ENCODE measurements at places on chromosomes 11 and 22.

- DNase-seq, result no peak
These were observed 28.2 kb downstream of the SLC22A12 start for GRCh38 chr11:64619196-64619595.

DNA sequence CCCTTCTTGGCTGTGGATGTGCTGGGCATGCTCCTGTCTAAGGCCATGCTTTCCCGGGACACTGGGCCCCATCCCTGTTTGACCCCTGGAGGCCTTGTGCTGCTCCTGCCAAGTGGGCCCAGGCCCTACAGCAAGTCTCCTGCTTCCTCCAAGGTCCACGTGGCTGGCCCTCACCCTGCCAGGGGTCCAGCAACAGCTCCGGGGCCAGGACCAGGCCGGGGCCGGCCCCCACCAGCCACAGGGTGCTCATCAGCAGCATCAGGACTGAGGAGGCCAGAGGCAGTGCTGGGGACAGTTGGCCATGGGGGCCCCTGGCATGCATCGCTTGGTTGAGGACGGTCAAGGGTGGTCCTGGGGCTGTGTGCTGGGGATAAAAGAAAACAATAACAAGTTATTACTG, 2.5 kb downstream of the RHBDD3 start:
- no peak for DNase-seq

- DNase-seq, result no peak
These were observed 117.7 kb upstream of the SORL1-AS1 start for GRCh38 chr11:121570453-121570852.

GRCh38 chr11:72072348-72072747, 8.0 kb downstream of the NUMA1 start:
- no peak for DNase-seq

DNA sequence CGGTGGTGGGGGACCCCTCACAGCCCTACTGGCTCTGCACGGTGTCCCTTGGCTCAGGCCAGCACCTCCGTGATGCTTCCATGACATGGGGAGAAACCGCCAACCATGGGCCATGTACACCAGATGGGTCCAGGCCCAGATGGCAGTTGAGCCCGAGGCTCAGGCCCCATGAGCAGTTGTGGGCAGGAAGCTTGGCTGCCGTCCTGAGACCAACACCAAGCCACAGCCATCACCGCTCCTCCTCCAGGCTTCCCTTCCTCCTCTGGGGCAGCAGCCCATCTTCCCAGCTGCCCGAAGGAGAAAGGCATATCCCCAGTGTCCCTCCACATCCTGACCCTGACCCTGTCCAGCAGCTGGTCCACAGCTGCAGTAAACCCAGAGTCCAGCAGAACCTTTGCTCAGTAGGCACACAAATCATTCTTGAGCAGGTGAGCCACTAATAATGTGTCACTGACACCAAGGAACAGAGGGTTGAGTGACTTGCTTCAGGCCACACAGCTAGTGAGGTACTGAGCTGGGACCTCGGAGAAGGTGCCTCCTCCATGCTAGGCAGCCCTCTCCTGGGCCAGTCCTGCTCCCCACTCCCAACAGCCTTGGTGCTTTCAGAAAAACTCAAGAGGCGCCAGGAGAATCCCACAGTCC, 204.9 kb downstream of the CTTN start:
- no peak for DNase-seq

- no peak for DNase-seq
These were observed 74.5 kb downstream of the RPL27A start for GRCh38 chr11:8757047-8757446.

DNA sequence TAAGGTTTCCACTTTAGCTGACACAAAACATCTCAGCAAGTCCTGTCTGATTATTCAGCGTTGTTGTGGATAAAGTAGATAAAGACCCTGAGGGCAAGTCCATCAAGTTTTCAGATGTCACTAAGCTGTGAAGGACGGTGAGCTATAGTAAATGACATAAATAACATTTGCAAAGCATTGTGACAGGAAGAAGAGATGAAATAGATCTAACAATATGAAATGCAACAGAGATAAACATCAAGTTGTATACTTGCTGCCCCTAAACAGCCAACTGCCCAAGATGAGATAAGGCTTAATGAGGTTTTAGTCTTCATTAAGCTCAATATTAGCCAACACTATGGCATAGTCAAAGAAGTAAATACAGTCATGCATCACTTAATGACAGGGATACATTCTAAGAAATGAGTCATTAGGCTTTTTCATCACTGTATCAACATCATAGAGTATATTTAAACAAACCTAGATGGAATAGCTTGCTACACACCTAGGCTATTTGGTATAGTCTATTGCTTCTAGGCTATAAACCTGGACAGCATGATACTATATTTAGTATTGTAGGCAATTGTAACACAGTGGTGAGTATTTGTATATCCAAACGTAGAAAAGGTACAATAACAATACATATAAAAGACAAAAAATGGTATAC, 625.1 kb upstream of the ANO5 start:
- DNase-seq, result no peak

DNA sequence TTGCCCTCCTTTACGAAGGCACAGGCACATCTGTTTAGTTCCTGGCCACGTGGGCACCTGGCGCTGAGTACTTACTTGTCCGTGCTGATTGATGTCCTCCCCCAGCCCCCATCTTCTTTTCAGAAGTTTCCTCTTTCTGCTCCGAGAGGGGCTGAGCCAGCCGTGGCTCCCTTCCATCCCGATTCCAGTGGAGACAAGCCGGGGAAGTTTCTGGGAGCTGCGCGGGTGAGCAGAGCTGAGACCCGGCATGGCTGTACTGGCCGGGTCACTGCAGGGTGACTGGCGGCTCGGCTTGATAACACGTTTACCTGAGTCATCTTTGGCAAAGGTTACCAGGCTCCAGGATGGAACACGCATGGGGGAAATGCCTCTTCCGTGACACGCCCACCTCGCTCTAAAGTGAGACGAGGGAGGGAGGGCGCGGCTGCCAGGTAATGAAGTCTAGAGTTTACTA, 45.4 kb upstream of the ATXN10 start:
- no peak for DNase-seq

DNA sequence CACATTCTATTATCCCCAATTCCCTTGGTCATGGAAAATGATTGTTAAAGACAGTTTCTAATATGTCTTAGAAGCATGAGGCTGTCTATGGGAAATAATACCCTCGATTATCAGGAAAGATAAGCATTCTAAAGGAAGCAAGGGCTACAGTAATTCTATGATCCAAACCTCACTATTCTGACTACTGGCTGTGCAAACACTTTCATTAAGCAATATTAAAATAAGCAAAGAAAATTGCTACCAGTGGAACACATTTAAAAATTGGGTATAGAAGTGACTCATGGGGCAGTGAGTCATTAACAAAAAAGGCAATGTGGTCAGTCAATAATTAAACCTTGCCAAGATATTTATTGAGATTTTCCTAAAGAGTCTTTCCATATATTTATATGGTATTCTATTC, 1415.2 kb upstream of the TENM4 start:
- DNase-seq, result no peak

- DNase-seq, result no peak
These were observed 20.2 kb upstream of the OR10A5 start for GRCh38 chr11:6825231-6825744.

DNA sequence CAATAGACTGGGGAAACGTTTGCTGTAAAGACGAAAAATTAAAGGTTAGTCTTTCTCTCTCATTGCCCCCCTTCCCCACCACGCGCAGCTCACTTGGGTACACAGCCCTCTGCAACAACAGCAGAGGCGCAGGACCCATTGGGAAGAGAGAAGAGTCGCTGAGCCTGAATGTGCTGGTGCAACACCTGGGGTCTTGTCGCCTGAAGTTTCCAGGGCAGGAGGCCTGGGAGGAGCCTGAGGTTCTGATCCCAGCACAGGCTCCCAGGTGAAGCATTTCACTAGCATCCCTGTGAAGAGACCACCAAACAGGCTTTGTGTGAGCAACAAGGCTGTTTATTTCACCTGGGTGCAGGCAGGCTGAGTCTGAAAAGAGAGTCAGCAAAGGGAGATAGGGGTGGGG, 116.2 kb upstream of the NTM start:
- DNase-seq, result no peak

DNA sequence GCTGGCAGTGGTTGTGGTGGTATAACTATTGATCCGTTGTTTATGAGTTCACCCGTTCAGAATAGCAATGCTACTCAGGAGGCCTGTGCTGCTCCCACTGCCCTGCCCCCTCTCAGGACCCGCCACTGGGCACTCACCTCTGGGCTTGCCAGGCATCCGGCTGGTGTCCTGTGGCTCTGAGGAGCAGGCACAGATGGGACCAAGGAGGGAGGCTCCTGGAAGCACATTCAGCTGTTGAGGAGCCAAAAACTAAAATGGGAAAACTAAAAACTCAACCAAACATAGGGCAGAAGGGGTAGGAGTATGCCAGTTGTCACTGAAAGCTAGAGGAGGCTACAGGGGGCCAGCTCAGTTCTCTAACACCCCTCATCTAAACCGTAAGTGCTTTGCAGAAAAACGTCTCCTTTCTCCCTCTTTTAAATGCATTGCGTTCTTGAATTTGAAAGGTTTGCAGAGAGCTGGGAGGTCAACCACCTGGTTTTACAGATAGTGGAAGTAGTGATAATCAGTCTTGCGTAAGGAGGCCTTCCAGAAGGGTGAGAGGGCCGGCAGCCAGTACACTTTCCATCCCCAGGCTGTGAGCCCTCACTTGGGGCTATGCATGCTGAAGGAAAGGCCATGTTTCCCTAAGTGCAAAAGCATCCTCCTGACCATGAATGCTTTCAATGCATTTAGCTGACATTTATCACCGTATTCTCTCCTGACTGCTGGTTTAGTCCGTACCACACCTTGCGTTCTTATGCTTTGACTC, 547.4 kb downstream of the NTM start:
- DNase-seq, result no peak

DNA sequence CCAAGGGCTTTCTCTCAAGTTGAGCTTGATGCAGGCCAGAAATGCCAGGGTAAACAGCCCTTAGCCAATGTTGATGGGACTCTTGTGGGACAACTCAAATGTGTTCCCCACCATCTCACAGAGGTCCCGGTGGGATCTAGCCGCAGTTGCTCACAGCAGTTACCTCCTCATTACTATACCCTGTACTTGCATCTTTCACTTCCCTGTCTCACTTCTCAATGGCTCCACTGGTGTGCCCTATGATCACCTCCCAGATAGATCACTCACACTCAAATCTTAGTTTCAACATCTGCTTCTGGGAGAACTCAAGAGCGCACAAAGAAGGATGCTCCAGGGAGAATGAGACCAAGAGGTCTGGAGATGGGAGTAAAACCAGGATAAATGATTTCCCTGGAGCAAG, 47.0 kb downstream of the RCN1 start:
- no peak for DNase-seq

DNA sequence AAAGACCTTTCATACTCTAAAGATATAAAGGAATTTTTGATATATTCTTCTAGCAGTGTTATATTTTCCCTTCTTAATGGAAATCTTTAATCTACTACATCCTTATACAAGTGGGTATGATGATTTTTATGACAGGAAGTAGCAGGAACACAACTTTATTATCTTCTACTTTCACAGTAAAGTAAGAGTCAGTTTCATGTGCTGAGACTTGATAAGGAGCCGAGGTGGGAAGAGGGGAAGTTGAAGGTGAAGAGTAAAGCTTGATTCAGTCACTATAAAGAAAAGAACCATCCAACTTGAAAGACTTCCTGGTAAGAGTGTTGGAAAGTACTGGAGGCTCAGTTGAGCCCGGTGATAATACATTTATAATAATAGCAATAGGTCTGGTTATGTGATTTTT, 82.1 kb upstream of the PTH start:
- DNase-seq, result no peak

DNA sequence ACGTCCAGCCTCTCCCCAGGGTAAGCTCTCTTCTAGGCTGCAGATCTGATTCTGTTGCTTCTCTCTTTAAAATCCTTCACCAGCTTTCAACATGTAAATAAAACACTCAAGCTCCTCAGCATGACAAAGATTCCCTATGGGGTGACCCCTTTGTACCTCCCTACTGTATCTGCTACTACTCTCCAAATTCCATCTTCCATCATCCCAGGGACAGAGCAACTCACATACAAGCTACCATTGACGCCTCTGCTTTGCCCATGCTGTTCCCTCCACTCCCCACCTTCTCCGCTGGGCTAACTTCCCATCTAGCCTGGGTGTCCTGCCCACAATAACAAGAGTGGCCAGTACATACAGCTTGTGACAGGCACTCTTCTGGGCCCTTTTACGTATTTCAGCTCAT, 207.5 kb upstream of the ZBED5 start:
- DNase-seq, result no peak

- no peak for DNase-seq
These were observed 51.5 kb downstream of the NEU3 start for GRCh38 chr11:75040167-75040770.

GRCh38 chr11:130217133-130218031, 57.8 kb downstream of the ST14 start:
- DNase-seq, result no peak

DNA sequence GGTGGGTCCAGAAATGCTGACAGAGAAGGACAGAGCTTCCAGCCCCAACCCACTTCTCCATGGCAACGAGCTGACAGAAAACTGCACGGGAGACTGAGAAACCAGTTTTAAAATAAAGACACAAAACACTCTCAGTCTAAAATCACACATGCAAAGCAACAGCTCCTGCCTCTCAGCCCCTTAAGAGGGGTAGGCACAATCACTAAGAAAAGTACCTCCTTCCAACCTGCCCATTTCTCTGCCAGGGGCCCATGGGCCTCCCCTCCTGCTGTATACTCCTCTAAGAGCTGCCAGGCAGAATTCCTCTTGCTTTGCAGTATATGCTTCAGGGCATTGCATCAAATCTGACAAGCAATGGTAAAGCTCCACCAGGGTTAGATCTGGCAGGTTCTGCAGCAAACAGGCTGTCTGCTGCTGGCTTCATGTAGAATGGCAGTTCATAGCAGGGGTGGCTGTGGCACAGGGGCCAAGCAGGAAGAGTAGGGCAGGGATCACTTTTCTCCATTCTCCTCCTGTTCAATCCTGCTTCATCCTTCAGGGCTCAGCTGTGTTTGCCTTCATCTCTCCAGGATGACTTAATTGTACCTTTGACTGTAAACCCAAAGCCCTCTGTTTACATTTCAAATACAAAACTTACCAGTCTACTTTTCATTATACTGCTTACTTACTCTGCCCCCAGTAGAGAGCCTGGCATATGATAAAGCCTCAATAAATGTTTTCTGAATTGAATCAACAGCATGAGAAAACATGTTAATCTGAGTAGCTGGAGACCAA, 77.7 kb downstream of the KCNC1 start:
- DNase-seq, result no peak

GRCh38 chr11:46603704-46604308, 10.0 kb upstream of the AMBRA1 start:
- no peak for DNase-seq

GRCh38 chr11:129739339-129739738, 76.3 kb upstream of the TMEM45B start:
- no peak for DNase-seq

- no peak for DNase-seq
These were observed 1.8 kb upstream of the SLC37A2 start for GRCh38 chr11:125061281-125061680.
